ENCODE measurements at places on chromosomes 3 and 15. TPM values are rescaled to one million over a fixed set of nuclear protein-coding genes. Genes with fewer than 3 reads are reported as not detected.
A peak's percentile ranks its signal among the peaks of the same experiment; 100 is the strongest.

DNA sequence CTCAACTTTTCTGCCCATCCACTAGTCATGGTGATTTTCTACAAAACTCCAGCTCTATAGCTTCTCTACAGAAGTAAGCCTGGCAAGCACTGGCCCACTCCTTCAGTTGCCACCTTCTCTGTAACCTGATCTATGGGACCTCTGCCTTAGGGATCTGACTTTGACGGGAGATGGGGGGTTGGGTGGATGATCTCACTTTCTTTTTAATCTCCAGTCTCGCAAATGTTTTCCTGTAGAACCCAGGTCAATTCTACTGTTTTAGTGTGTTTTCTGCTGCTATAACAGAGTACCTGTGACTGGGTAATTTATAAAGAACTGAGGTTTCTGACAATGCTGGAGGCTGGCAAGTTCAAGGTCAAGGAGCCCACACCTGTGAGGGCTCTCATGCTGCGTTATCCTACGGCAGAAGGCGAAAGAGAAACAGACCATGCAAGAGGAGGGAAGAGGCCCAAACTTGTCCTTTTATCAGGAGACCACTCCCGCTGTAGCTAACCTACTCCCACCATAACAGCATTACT is 189.9 kb upstream of the THRB start:
- no peak for DNase-seq

The CAV3 gene
- 90.5 TPM for total RNA-seq

The FAM81A gene
- total RNA-seq = 0.47 TPM

The KLHL40 gene
- 67.1 TPM for total RNA-seq

The GABRA5 gene
- not detected for total RNA-seq

GRCh38 chr3:141346007-141346406 is 22.3 kb upstream of the ZBTB38 start:
- DNase-seq = no peak

The C3orf70 gene
- 0.05 TPM for total RNA-seq

The POC1A gene
- total RNA-seq = 1.3 TPM

GRCh38 chr3:102000620-102001209 is 151.4 kb downstream of the NFKBIZ start:
- DNase-seq = no peak

DNA sequence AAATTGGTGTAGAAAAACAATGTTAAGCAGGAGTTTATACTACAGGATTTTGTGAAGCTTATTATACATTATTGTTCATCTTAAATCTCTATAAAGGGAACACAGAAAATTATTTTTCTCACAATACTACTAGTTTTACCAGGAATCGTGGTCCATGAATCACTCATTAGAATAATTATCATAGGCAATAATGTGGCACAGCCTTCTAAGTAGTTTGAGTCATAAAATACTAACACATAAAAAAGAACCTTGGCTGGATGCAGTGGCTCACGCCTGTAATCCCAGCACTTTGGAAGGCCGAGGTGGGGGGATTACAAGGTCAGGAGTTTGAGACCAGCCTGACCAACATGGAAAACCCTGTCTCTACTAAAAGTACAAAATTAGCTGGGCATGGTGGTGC is 393.1 kb upstream of the ZNF717 start:
- DNase-seq = no peak

DNA sequence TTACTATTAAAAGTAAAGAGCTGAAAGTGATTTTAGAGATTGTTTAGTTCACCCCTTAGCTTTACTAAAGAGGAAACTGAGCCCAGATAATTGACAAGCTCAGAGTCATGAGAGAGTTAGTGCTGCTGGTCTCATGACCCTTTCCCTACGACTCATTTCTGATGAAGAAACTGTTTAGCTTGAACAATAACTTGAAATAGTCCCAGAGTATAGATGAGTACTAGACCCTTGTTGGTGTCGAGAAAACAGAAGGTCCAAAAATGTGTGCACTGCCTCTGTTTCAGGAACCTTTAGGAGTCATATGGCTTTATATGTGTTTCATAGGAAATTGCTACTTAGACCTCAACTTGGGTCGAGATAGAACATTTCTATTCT is 58.2 kb downstream of the IL16 start:
- DNase-seq = no peak

The MORC1 gene
- not detected for total RNA-seq

- no peak for DNase-seq
Observed at GRCh38 chr3:7962301-7962700, 539.3 kb upstream of the LMCD1 start.

DNA sequence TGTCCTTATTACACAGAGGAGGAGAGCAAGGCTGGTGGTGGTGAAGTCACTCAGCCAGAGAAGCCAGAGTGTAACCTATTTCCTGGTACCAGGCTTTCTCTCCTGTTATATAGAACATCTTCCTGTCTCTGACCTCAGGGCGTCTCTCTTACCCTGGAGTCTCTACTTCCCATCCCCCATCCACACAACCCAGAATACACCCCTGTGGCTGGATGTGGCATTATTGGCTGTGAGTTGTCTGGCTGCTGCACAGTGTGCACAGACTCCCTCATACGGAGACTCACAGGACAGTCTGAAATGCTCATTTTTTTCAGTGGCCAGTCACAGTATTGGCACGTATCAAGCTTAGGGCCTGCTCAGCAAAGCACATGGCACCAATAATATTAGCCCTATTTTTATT is 8.6 kb downstream of the PODXL2 start:
- no peak for DNase-seq

- no peak for DNase-seq
Observed at GRCh38 chr15:38620098-38620497, 55.5 kb upstream of the RASGRP1 start.

The TGM4 gene
- total RNA-seq = not detected

The ATP13A5 gene
- total RNA-seq = not detected

The SLC27A2 gene
- not detected for total RNA-seq

DNA sequence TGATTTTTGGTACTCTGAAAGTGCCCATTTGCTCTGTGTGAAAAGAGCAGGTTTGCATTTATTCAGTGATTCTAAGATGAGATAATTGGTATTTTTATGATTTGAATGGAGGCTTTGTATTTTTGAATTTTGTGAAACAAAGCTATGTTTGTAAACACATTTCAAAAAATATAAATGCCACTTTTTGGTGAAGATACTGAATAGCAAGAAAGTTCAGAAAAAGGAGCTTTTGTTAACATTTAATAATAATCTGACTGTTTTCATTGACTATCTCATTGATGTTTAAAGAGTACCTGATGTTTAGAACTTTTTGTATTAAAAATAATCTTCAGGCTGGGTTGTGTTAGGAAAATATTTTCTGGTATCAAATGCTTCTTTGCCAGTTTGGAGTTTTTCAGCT is 23.7 kb downstream of the TCF12 start:
- DNase-seq = no peak

DNA sequence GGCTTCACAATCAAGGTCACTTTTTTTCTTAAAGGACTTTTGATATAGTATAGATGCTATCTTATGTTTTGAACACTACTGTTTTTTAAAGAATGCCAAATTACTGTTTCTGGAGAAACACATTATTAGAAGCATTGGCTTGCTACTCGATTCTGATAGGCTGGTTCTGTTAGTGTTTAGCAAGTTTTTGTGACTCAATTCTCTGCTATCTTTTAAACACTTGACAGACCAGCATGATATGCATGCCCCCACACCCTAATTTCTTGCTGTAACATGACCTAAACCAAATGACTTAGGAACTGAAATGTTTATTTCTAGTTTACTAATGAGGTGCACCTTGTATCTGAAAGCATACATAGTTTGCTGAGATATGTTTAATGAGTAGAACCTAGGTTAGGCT is 5.5 kb upstream of the IL20RB start:
- no peak for DNase-seq

The ICE2 gene
- 12.6 TPM for total RNA-seq

DNA sequence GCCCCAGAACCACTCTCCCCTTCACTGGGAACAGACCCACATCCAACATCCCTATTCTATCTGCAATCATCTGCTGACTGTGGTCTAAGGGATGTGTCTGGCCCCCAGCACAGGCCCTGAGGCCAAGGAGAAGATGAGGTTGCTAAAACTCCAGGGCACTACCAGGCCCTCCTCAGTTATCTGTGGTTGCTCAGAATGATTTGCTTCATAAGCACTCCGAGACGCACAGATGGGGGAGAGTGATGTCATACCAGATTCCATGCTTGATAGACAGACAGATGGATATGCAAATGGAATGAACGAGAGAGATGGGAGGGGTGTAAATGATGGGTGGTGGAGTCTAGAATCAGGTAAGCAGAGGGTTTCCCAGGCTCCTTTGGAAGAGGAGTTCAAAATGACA is 57.8 kb downstream of the CEMIP start:
- peak; percentile 59 for DNase-seq

The CYP11A1 gene
- total RNA-seq = not detected

- no peak for DNase-seq
Observed at GRCh38 chr3:189507856-189508255, 123.3 kb upstream of the TP63 start.

GRCh38 chr15:63122002-63122875 is 578 bp downstream of the LACTB start:
- DNase-seq = peak; percentile 84

DNA sequence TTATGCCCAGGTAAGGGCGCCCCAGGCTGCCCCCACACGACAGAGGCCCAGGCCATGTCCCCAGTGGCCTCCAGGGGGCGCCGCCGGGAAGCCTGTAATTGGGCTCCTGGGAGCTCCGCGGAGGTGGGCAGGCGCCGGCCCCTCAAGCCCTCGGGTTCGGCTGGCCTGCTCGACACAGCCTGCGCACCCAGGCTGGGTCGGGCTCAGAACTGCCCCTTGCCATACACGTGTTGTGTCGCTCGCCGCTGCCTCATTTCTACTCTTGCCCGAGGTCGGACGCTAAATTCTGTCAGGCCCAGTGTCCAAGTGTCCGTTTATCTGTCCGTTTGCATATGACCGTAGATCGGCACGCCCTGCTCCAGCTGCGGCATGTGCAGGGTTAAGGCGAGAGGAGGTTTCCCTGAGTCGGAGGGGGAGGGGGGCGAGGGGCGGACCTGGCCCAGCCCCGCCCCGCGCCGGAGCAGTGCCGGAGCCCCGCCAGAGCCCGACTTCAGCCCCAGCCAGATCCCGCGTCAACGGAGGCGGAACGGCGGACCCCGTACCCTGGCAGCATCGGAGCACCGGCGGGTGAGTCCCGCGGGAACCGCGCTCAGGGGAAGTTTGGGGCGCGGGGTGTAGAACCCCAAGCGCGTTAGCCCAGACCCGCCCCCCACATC is at the start of gene KLHDC8B:
Gene KLHDC8B, plus strand, starts transcription at position 480 of the 656 bp plus-strand sequence. CDS start 1,172 bp downstream, outside the sequence.
- DNase-seq = peak; percentile 89

DNA sequence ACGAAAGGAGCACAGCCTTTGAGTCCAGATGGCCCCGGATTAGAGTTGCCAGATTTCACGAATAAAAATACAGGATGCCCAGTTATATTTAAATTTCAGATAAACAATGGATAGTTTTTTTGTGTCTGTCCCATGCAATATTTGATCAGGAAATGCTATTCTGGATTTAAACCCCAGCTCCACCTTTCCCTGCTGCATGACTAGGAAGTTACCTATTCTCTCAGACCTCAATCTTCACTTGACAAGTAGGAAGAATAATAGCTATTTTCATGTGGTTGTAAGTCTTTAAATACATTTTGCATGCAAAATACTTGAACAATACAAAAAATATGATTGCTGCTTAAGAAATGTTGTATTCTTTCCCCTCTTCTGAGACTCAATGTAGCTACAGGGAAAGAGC is 125.3 kb upstream of the P2RY1 start:
- DNase-seq = no peak

The LEKR1 gene
- total RNA-seq = 1.3 TPM

GRCh38 chr15:90291679-90292356 is 26.3 kb downstream of the NGRN start:
- DNase-seq = peak; percentile 11

DNA sequence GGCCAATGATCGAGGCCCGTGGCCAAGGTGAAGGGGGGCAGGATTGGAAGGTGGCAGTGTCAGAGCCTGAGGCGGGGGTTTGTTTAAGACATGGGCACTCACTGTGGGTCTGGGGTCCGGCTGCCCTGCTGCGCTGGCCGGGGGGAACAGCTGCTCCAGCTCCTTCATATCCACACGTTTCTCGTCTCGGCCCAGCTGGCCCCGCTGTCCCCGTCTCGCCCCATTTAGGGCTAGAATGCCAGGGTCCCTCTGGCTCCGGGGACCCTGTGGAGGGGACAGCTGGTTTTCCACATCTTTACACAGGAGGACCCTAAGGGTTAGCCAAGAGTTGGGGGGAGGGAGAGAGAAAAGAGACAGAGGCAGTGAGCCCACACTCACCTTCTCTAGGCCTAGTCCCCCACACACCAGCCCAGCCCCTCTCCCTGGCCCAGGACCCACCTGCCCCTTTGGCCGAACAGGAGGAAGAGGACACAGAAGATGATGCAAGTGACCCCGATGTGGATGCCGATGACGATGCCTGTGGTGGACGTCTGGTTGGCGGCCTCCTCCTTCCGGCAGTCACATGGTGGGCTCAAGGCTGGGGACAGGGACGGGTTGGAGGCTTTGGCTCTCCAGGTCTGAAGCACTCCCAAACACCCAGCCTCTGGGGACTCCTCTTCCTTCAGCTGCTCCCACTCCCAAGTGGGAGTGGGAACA is 25.0 kb downstream of the RNU5B-1 start:
- no peak for DNase-seq

DNA sequence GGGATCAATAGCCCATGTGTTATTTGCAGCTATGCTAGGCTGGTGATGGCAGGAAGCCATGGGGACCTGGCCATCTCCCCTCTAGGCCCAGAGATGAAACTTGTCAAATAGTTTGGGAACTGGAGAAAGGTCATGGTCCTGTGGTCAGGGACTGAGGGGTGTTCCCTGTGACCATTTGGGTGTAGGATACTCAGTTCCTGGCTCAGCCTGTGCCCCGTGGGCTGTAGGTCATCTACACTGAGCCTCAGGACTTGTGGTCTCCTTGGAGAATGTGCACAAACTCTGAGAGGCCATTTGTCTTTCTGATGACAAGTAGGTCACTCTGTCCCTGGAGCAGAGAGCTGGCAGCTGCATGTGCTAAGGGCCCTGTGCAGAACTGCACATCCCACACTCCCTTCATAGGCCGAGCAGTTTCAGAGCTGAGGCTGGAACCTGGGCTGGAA is 17.5 kb downstream of the GASK1A start:
- no peak for DNase-seq

- no peak for DNase-seq
Observed at GRCh38 chr3:20861454-20861853, 675.4 kb upstream of the SGO1 start.

DNA sequence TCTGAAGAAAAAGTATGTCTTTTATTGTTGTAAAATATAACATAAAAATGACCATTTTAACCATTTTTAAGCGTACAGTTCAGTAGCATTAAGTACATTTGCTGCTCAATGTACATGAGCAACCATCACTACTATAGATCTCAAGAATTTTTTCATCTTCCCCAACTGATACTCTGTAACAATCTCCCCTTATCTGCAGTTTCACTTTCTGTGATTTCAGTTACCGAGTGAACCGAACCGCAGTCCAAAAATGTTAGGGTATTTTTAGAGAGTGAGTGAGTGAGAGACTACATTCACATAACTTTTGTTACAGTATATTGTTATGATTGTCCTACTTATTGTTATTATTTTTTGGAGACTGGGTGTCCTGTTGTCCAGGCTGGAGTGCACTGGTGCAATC is 9.0 kb upstream of the SLC25A26 start:
- DNase-seq = peak; percentile 3

GRCh38 chr3:23760325-23760724 is 45.4 kb upstream of the UBE2E1 start:
- DNase-seq = no peak

The GOLGA8S gene
- total RNA-seq = not detected
